WERI-Rb-1 (cell line): ENCODE measurements at places on chromosomes 13 and 19.

DNA sequence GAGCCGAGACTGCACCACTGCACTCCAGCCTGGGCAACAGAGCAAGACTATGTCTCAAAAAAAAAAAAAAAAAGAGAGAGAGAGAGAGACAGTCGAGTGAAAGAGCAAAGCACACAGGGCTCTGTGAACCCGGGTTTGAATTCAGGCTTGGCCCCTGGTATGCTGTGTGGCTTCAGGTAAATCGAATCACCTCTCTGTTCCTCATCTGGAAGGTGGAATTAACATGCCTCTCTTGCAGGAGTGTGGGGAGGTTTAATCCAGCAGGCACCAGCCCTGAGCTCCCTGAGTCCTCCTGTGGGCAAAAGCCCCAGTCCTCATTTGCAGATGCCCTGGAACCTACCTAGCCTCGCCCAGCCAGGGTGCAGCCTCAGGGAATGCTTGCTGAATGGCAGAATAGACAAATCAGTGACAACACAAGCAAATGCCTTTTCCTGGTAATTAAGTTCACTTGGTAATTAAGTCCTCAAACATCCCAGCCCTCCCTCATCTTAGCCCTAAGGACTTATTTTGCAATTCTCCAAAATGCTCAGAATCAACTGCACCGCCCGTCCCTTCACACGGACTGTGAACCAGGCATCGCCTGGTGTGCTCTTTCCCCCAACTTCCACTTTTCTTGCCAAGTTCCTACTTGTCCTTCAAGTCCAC lies 4.6 kb upstream of the ZNRF4 start:
- DNase-seq, result no peak

GRCh38 chr19:38352611-38353010 lies 17.0 kb downstream of the CATSPERG start:
- DNase-seq, result no peak

GRCh38 chr19:40302224-40303011 lies 17.3 kb upstream of the AKT2 start:
- DNase-seq, result no peak

GRCh38 chr19:5339198-5339949 lies 1.2 kb downstream of the PTPRS start:
- DNase-seq, result no peak

GRCh38 chr19:48244281-48244680 lies 11.4 kb downstream of the CARD8 start:
- DNase-seq, result no peak

DNA sequence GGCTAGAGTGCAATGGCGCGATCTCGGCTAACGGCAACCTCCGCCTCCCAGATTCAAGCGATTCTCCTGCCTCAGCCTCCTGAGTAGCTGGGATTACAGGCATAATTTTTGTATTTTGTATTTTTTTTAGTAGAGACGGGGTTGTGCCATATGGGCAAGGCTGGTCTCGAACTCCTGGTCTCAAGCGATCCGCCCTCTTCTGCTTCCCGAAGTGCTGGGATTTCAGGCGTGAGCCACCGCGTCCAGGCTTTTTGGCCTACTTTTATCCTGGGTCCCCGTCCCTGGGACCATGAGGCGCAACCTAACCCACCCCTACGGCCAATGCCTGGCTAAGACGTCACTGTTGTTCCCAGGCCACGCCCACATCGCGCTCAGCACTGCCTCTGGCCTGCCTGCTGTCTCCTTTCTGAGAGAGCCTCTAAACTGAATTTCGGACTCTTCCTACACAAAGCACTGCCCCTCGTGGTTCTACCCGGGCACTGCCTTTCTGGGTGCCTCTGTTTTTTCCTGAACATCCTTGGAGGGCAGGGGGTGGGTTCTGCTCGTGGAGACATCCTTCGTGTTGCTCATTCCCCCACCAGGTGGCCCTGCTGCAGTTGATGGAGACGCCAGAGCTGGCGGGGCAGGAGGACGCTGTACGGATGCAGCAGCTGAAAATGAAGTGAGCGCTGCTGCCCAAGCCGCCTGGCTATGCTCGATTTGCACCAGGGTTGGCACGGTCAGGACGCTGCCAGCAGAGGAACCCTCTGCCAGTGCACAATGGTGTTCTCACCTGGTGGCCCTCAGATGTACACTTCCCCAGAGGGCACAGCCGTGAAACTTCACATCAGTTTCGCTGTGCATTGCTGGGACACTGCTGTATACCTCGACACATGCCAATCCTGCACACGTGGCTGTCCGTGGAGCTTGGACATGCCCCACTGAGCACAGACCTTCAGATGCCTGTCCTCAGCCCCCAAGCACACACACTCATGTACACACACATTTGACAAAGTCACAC lies 2.0 kb downstream of the REX1BD start:
- DNase-seq, result peak; percentile 98

GRCh38 chr19:3250675-3251074 lies 26.2 kb downstream of the CELF5 start:
- peak; percentile 42 for DNase-seq

- DNase-seq, result no peak
Observed at GRCh38 chr13:99290894-99291293, 16.3 kb downstream of the GPR183 start.

DNA sequence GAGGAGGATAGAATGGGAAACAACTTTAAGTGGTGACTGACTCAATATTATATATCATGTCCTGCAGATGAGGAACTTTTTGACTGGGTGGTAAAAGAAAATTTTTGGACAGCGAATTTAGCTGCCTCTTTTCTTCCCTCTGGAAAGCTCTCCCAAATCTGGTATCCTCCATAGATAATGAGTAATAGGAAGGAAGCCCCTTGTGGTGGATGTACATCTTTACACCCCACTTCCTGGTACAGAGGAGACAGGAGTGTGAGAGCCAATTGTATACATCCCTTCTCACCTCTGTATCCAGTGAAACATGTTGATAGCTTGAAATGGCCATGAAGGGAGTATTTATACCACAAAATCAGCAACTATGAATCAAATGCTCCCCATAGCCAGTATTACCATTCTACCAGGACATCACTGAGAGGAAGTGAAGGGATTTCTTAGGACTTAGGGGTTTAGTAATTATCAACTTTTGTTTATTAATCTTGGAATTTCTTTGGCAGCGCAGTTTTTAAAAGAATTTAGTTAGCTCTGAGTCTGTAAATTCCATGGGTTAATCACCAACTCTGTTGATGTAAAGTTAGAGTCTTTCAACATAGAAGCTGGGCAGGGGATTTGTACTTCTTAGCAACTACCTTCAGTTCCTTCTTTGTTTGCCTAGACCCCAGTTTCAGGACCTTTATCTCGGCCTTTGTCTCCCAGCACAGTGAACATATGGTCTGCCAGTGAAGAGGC lies 17.0 kb upstream of the TDRD3 start:
- DNase-seq, result no peak

GRCh38 chr13:84049443-84050219 lies 167.4 kb upstream of the SLITRK1 start:
- no peak for DNase-seq

GRCh38 chr19:14441041-14441938 lies 8.2 kb downstream of the PKN1 start:
- DNase-seq, result no peak

- no peak for DNase-seq
Observed at GRCh38 chr19:56086671-56087430, 34.2 kb downstream of the ZNF787 start.

DNA sequence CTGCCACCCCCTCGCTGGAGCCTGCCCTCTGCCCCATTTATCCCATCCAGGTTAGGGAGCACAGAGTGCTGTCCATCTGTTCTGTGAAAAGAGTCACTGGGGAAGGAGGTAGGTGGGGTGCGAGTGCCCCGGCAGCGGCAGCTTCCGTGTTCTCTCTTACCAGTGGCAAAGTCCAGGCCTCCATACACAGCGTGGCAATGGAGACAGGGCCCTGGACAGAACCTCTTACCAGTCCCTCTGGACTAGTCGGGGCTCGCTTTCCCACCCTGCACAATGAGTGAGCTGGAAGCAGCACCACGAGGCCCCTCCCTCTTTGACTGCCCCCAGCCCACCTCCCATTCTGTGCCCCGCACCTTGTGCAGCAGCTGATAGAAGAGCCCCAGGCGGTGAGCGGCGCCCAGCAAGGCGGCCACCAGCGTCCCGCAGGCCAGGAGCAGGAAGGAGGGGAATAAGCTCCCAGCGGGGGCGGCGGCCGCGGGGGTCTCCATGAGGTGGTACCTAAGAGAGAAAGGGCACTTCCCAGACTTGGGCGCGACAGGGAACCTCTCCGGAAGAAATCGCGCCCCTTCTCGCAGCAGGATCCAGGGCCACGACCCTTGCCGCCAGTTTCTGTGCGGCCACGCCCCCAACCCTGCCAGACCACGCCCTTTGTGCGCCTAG lies 17.5 kb downstream of the SYDE1 start:
- DNase-seq, result no peak

DNA sequence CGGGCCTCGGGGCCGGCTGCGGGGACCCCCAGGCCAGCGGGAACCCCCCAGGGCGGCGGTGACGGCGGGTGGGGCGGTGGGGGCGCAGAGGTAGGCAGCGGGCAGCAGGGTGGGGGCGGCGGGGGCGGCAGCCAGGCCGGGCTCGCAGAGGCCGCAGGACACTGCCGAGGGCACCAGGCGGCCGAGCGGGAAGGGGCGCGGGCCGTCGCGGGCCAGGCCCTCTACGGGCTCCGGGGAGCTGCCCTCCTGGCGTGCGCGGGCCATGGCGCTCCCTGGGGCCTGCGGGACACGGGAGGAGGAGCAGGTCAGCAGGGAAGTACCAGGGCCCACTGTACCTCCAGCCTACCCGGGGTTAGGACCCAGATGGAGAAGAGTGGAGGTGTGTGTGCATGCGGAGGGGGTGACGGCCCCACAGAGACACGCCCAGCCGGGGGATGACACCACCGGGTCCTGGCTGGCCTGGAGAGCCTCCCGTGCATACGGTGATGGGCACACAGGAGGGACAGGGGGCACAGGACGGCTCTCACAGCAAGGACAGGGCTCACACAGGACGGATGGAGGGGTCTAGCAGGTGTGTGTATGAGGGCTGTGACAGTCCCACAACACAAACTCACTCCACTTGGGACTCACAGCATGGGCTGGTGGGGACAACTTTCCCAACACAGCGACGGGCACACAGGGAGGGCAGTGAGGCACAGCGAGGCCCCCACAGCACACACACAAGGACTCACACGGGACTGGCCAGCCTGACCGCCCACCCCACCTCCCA lies 2.6 kb downstream of the BBC3 start:
- DNase-seq, result peak; percentile 73

GRCh38 chr13:46010148-46010547 lies 42.4 kb downstream of the ZC3H13 start:
- no peak for DNase-seq

- DNase-seq, result no peak
Observed at GRCh38 chr13:30774214-30774730, 38.9 kb downstream of the ALOX5AP start.

DNA sequence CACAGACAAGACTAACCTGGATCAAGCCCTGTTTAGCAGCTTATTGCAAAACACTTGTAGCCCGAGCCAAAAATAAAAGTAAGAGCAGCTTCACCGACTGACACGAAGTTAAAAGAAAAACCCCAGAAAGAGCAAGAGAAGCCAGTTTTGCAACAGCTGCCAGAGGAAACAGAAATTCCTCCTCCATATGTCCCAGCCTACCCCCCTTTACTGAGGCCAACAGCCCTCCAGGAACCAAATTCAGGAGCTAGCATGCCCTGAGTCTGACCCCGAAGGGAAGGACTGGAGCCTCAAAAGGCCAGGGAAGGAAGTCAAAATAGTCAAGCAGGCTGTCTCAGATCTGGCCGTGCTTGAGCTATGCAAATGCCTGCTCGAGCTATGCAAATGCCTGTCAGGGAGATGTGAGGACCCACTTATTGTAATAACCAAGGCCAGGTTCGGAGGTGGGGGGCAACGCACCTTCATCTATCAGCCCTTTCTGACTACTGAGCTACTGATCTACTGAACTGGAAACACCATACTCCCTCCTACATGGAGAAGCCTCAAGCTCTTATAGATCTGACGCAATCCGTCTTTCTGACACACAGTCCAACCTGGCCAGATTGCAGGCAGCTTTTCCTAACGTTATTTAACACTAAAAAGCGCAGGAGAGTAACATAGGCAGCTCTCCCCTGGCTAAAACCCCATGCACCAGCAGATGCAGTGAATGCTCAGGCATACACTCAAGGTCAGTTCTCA lies 6.7 kb downstream of the SIGLEC11 start:
- DNase-seq, result no peak

- DNase-seq, result no peak
Observed at GRCh38 chr19:41449865-41450178, 6.9 kb downstream of the ERICH4 start.
